Hepatocyte (in vitro differentiated cells): ENCODE measurements at places on chromosomes 3 and 15. TPM values are rescaled to one million over a fixed set of nuclear protein-coding genes. Genes with fewer than 3 reads are reported as not detected.

Gene IVD
- 27.1 and 31.5 TPM in 2 replicates for total RNA-seq

DNA sequence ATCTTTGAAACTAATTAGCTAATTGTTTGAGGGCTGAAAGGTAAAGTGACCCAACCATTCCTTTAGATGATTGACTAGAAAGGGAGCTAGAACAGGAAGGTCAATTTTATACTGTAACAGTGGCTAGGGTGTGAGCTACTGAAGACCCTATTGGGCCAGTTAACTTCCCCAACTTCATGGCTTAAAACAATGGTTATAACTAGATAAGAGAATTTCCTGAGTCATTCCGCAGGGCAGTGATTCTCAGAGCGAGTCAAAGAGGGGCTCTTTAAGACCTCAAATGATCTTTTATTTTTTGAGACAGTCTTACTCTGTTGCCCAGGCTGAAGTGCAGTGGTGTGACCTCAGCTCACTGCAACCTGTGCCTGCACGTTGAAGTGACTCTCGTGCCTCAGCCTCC, 33.7 kb upstream of the TTBK2 start:
- DNase-seq, result no peak

- DNase-seq, result no peak
Measured at GRCh38 chr3:180229113-180229512, 192.4 kb upstream of the PEX5L start.

DNA sequence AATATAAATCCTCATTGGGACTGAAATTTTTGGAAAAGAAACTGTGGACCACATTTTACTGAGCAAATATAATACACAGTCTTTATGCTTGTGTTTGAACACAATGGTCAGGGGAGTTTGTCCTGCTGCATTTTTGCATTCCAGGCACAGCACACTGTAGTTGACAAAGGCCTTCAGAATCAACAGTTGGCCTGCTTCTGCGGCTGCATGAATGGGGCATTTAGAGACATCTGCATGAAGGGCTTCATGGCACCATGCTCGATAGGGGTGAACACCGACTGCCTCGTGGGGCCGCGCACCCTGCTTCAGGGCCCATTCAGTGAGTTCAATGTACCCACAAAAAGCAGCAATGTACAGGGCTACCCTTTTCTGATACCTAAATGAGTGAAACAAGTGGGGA, 15.4 kb upstream of the COMMD2 start:
- no peak for DNase-seq

Gene KCNAB1
- total RNA-seq, result 0.80 and 2.6 TPM in 2 replicates

Gene PLCD1
- 17.1 and 22.6 TPM in 2 replicates for total RNA-seq

DNA sequence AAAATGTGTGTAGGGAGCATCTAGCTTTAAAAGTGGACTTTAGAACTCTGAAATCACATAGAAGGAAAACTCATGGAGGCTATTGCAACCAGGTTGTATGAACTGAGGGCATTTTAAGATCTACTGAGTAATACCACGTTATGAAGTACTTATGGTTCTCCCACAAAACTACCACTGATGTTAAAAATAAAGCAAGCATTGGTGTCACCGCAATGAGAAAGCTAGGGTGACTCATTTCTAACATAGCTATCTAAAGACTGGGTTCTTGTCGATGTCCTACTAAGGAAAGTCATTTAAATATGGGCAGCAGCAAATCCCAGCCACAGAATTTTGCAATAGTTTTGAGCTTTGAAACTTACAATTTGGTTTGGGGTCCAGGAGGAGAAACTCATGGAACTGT, 584.8 kb downstream of the DIPK2A start:
- DNase-seq, result no peak
